ENCODE measurements at places on chromosomes 2 and 18.

DNA sequence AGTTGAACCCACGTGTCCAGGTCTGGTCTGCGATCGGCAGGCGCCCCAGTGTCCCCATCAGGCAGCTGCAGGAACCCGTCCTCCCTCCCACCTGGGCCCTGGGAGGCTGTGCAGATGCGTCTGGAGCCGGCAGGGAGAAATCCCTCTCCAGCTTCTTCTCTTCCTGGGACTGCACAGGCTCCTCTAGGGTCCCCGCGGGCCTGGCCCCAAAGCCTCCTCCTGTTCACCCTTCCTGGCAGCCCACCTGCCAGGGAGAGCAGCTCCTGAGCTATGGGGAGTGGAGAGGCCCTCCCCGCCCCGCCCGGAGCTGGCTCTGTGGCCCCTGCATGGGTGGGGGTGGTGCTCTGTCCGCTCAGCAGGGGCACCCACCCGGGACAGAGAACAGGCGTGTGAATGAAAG lies 179.2 kb upstream of the ALKAL2 start:
- DNase-seq = no peak

GRCh38 chr18:25516121-25516520 lies 164.2 kb upstream of the ZNF521 start:
- DNase-seq = peak; percentile 16

DNA sequence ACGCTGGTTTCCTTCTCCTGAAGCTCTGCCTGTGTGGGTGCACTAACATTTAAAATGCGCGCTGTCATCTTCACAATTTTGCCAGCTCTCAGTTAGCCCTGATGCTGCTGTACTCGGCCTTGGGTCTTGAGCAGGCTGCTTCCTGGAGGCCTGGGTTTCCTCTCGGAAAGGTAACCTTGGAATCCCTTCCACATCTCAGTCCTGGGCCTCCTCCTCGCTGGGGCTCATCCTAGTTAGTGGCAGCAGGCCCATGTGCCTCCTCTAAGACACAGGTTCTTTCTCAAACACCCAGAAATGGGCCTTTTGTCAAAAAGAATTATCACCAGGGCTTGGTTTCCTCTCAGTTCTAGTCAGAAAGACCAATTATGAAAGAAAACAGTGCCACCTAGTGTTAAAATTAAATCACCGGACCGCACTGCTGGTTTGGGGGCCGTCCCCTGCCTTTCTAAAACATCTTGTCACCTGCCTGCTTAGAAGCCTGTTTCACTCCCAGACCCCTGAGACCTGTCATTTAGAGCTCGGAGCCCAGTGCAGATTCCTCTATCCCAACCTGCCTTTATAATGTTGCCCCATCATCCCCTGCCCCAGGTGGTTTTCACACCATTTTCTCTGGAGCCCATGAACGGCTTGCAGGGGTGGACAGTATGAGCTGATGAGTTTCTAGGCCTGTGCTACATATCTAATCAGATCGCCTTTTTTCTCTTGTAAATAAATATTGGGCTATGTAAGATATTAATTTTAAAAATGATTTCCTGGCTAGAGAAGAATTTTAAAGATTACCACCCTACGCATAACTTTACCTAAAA lies 42.4 kb downstream of the HK2 start:
- DNase-seq = peak; percentile 58

DNA sequence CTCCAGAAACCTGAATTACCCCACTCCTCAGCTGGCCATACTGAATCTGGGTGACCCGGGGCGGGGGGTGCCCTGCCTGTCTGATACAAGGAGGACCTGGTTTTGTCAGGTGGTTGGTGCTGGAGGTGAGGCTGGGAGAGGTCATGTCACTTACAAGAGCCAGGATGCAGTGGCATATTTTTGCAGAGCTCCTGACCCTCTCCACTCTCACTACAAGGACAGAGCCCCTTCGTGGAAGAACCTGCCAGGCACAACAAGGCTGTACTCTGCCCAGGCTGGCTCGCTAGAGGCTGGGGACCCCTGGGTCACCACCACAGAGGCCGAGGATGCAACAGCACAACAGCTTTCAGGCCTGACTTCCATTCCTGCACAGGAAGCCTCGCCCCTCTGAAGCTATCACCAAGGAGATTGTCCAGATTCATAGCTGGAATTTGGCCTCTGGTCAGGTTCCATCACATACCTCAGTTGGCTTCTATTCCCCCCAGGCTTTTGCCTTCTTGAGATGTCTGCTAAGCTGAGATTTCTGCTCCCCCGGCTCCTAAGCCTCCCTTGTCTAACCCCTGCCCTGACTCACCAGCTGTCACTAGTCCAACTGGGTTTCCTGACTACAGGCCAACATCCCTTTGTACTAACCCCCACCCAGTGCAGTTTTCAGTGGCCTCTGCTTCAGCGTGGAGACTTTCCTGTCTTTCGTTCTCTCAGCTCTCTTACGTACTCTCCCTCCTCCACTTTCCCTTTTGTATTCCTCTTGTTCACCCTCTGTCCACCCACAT lies 132.5 kb upstream of the EPAS1 start:
- no peak for DNase-seq

DNA sequence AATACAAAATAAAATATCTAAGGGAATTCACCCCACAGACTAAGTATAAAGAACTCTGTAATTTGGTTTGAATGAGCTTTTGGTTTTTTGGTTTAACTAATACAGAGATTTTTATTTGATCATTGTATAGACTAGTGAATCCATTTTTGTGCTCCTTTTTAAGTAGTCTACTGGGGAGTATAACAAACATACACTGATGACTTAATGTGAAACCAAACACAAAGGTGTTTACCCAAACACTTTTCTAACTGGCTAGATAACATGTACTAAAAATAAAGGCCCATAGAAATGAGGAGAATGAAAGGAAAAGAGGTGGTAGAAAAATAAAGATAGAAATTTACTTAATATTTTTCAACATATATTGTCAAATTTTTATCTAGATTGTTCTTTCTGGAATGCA lies 146.0 kb downstream of the NRXN1 start:
- DNase-seq = peak; percentile 26

GRCh38 chr2:202052235-202052634 lies 18.6 kb downstream of the FZD7 start:
- DNase-seq = no peak

- no peak for DNase-seq
Observed at GRCh38 chr18:55920063-55920462, 332.1 kb upstream of the TCF4 start.

- no peak for DNase-seq
Observed at GRCh38 chr18:75923169-75923568, 495.7 kb upstream of the SMIM21 start.

GRCh38 chr18:50111398-50111797 lies 83.5 kb downstream of the MYO5B start:
- peak; percentile 31 for DNase-seq

DNA sequence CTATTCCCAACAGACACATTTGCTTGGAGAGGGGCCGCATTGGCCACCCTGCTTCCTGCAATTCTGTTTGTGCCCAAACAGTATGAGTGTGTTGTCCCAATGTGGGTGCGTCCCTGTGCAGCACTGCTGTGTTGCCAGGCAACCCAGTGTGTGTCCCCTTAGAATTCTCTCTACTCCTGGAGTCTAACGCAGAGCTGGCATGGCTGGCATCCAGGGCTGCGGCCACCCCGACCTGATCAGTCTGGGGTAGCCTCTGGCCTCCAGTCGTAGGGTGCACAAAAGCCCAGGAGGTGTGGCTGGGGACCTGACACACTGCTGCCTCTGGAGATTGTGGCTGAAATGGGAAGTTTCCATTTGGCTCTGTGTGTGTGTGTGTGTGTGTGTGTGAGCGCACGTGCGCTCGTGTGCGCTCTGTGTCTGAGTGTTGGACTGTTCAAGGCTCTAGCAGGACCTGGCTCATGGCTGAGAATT lies 48.0 kb downstream of the TEX44 start:
- DNase-seq = no peak

GRCh38 chr18:42052122-42052708 lies 97.2 kb downstream of the PIK3C3 start:
- no peak for DNase-seq

DNA sequence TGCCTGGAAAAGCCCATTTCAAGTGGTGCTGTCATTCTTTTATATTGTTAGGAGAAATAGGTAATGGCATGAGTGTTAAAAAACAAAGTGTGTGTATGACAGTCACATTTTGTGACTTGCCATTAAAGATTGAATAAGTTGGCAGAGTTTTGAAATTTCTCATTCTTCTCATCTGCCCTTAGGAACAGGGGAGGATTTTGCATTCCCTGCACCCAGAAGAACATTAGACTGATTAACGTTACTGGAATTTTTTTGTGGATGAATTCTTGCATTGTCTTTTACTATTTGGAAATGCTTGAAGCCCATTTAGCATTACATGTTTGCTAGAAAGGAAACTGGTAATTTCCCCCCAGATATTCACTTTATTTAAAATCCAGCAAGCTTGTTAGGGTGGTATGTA lies 162.2 kb downstream of the BABAM2 start:
- no peak for DNase-seq

- DNase-seq = no peak
Observed at GRCh38 chr2:54866868-54867267, 143.4 kb downstream of the EML6 start.

DNA sequence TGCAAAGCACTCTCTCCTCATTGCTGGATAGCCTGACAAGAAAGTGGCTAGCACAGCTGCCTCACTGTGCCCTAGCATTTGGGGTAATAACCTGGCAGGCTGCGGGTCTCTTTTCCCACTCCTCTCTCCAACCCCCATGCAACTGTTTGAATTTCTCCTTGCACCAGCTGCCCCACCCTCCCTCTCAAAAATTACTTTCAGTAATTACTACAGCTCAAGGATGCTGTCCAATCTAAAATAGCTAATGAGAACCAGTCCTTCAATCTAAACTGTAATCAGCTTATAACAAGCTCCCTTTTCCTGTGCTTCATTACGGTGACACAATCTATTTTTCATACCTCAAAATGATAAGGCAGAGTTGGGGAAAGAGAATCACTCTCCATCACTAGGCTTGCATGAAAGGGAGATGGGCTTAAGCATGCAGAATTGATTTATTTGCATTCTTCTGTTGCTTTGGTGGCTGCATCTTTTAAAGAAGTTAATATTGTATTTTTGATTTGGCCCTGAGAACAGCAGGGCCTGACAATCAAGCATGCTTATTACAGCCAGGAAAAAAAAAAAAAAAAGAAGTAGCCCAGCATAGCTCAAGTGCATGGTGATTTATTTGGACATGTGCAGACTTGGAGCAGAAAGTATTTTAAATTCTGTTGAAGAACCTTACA lies 881.8 kb downstream of the SLC4A3 start:
- DNase-seq = no peak

DNA sequence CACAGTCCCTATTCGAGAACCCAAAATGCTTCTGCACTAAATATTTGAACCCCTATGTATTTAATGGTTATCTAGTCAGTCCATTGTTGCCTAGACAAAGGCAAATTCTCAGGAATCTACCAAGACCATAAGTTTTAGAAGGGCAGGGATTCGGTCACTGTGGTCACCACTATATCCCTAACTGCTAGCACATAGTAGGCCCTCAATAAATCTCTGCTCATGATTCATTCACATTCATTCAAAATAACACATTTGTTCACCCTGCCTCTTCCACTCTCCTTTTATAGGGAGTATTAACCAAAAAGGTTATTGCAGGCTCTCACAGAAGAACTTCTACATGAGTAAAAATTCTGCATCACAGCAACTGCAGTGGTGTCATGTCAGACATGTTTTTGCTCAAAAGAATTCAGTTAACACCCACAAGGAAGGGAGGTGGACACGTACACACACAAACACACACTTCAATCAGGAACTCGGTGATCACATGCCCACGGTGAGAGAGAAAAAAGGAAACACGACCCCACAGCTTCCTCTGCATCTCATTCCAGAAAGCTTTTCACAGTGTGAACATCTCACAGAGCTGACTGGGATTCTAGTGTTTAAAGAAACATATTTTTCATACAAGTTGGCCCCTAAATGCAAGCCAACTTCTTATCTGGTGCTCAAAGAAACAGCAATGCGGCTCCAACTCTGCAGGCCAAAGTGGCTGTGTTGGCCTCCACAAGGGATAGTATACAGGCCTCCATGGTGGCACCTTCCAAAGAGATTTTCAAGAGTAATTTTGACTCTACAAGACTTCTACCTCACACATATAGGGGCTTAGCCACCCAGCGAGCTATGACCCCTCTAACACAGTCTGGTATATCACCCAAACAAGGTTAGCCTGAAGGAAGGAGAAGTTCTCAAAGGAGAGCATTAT lies 98.0 kb downstream of the ANKRD44 start:
- DNase-seq = no peak

DNA sequence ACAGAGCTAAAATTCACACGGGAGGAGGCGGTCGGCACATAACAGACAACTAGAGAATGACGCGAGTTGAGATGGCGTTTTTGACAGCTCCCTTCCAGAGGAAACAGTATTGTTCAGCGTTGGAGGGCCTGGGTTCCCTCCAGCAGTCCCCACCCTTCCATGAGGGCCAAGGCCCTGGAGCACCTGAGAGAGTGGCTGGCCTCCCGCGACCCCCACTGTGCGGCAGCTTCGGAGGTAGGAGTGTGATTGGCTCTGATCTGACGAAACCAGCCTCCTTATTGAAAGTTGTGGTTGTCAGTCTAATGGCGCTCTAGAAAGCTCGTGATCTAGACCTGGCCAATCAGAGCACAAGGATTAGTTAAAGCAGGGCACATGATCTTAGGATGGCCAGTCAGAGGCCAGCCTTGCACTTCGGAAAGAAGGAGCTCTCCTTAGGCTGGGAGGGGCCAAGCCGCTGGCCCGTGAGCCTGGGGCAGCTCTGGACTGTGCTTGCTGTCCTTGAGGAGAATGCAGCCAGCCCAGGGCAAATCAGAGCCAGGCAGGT lies 104.5 kb upstream of the CELF4 start:
- no peak for DNase-seq

GRCh38 chr2:28365158-28365557 lies 27.5 kb upstream of the FOSL2 start:
- DNase-seq = no peak

DNA sequence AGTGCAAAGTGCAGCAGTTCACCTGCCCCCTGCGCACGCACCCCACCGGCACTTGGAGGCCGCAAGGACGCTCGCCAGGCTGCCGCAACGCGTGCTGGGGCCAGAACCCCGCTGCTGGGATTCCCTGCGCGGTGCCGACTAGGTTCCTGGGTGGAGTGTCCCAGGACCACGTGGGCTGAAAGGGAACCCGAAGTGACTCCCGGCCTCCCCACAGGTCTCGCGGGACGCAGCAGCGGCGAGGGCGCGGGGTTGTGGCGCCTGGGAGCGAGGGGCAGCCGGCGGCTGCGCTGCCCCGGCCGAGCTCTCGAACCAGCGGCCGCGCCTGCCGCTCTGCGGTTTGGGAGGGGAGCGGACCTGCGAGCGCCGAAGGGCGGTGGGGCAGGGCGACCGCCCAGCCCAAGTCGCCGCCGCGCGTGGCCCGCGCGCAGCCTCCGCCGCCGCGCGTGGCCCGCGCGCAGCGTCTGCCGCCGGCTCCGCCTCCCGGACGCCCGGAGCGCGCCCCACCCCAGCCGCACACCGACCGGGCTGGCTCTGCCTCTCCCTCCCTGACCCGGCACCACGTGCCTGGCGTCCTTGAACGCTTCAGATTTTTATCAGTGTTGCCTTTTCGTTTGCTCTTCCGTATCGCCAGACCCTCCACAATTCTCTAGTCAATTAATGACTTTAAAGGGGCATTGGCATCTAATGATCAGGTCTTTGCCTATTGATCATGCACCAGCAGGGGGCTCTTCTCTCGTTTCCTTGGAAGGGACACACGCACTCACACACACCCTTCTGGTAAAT lies at the start of gene FTCDNL1:
Gene FTCDNL1, minus strand, starts transcription at position 475 of the 783 bp plus-strand sequence. CDS start 2,230 bp downstream, outside the sequence.
- peak; percentile 23 for DNase-seq
